ENCODE measurements at places on chromosomes 4 and X.

- no peak for DNase-seq
Measured at GRCh38 chr4:181659876-181660275, 583.3 kb upstream of the TENM3 start.

GRCh38 chr4:151783867-151784266, 23.1 kb upstream of the GATB start:
- DNase-seq, result no peak

DNA sequence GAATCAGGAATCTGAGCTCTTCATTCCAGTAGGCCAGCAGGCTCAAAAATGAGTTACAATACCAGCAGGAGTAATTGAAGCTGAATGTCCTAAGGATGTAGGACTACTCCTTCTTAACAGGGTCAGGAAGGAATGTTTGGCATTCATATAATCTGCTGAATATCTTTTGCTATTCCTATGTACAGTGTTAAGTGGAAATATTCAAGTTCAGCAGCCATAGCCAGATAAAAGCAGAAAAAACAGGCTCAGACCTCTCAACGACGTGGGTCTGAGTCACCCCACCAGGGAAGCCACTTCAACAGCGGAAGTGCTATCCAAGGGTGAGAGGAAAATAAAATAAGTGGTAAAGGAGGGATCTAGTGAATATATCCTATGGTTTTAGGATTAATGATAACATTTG, 577.0 kb downstream of the SPOCK3 start:
- DNase-seq, result no peak

DNA sequence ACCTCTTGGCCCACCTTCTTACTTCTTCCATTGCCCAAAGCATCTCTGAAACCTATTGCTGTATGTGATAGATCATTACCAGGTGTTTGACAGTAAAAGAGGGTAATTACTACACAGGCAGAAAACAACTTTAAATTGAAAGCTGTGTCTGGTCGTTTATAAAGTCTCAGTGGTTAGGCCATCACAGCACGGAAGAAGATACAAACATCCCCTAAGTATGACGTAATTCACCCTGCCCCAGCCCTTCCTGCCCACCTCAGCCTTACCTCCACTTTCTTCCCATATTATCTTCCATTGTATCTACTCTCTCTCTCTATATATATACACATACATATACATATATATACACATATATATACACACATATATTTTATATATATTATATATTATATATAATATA, 805.8 kb upstream of the PABPC4L start:
- DNase-seq, result no peak

Measured in foreskin melanocyte (primary cell).